ENCODE measurements at places on chromosomes 1 and 21. TPM values are rescaled to one million over a fixed set of nuclear protein-coding genes. Genes with fewer than 3 reads are reported as not detected.

DNA sequence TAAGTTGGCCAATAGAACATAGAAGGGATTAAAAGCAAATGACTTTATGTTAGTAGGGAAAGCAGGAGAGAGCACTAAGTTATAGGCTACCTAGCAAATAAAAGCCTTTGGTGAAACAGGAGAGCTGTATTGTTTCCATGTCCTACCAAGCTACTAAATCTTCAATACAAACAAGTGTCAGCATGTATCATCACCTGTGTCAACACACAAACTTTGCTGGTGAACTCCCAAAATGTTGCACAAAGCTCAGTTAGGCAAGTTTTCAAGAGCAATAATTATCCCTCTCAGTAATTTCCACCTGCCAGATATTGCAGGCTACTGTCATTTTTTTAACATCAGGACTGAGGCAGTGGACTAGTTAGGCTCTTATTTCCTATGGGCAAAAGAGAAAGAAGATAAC lies 77.7 kb upstream of the ADAM30 start:
- DNase-seq = no peak

Gene BTG2
- 84.9 TPM for polyA plus RNA-seq

DNA sequence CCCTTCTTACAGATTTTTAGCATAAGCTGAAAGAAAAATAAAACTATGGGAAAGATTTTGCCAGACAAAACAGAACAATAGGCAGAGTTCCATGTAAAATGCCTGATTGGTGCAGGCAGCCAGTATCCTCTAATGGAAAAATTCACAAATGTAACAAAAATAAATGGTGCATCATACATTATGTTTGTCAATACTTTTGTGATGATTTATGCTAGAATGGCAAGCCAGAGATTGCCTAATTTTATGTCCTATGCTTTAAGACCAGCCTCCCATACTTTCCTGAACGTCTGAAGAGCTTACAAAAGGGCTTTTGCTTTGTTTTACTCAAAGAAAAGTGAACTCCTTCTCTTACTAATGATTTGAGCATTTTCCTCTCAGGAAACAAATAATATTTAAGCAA lies 81.5 kb upstream of the KCNJ15 start:
- peak; percentile 38 for DNase-seq

DNA sequence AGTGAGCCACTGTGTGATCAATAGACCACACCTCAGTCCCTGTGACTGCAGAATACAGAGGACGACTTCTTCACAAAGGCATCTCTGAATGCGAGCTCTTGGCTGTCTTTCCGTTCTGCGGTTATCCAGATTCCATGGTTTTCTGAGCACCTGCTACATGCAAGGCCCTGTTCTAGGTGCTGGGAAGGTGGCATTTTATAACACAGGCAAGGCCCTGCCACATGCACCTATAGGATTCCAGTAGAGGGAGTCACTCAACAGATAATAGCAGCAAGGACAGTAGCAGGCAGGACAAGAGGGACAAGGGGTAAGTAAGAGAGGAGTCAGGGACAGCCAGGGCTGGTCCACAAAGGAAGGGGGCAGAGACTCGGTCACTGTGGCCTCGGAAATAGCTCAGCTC lies 9.0 kb downstream of the URB1 start:
- no peak for DNase-seq

- DNase-seq = no peak
Measured at GRCh38 chr1:65172936-65173690, 25.1 kb downstream of the AK4 start.

GRCh38 chr1:89842567-89843272 lies 21.9 kb downstream of the LRRC8D start:
- peak; percentile 33 for DNase-seq

DNA sequence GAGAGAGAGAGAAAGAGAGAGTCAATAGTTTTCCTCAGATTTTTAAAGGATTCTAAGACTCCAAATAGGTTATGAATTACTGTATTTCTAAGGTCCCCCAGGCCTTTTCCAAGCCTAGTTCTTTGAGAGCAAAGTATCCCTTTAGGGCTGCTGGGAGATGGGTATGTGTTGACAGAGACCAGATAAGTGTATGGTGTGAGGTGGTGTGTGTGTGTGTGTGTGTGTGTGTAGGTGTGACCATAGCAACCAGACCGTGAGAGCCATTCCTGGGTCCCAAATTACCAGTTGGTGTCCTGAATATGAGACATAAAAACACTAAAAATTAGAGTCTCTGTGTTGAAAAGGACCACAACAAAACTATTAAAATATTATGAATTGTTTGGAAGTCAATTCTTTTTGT lies 41.7 kb upstream of the DNAJC6 start:
- no peak for DNase-seq

Gene TAF13
- polyA plus RNA-seq = 34.1 TPM

DNA sequence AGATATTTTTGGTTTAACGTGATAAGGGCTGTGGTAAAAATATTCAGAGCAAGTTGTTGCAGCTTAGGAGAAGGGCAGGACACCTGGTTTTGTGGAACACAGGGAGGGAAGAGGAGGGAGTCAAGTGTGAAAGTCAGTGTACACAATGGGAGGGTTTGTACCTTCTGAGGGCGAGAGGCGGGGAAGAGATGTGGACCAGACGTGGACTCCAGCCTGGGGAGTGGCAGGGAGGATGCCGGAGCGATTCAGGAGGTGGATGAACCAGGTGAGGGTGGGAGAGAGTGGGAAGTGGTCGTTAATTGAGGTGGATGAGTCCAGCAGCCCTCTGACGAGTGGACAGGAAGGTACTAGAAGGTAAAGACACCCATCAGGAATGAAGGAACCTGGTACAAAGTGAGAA lies 52.2 kb upstream of the IRF2BP2 start:
- DNase-seq = no peak

Gene C1orf185
- not detected for polyA plus RNA-seq

Gene TMPRSS3
- not detected for polyA plus RNA-seq

- DNase-seq = no peak
Measured at GRCh38 chr1:113138778-113139177, 65.8 kb downstream of the LRIG2 start.

GRCh38 chr1:242128951-242129502 lies 130.1 kb upstream of the MAP1LC3C start:
- DNase-seq = no peak

- DNase-seq = no peak
Measured at GRCh38 chr21:39430016-39430415, 15.6 kb downstream of the LCA5L start.

- no peak for DNase-seq
Measured at GRCh38 chr1:41950820-41951219, 32.1 kb upstream of the HIVEP3 start.

GRCh38 chr1:207579436-207579799 lies 65.5 kb upstream of the CR1L start:
- peak; percentile 16 for DNase-seq

GRCh38 chr1:27395441-27396195 lies 3.2 kb downstream of the GPR3 start:
- DNase-seq = peak; percentile 78

Gene RHBG
- 0.22 TPM for polyA plus RNA-seq

- peak; percentile 11 for DNase-seq
Measured at GRCh38 chr1:87615901-87616300, 287.2 kb downstream of the LMO4 start.

GRCh38 chr1:115262886-115263285 lies 75.2 kb downstream of the NGF start:
- no peak for DNase-seq

- no peak for DNase-seq
Measured at GRCh38 chr1:41435570-41436178, 48.8 kb downstream of the EDN2 start.

Gene ETV3L
- polyA plus RNA-seq = not detected

DNA sequence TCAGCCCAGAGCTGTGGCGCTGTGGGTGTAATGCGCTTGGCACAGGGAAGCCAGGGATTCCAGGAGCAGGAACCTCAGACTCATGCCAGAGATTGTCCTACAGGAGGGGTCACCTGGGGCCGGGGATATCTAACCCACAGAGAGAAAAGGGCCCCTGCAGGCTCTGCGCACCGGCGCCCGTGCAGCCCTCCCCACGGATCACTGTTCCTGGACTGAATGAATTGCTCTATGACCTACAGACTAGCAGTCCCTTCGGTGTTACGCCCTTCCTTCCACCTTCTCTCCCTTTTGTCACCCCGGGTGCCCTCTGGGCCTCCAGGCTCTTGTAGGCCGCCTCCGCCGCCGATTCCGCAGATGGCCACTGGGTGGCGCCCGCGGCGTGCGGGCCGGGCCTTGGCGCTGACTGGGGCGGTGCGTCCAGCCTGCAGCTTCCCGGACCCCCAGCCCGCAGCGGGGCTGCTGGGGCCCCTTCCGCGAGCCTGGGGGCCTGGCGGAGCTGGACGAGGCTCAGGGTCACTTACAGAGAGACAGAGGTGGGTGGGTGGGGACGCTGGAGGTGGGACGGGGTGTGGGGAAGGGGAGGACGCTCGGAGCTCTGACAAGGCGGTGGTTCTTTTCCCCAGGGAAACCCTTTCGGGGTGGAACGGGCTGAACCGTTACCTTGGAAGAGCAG lies 101.3 kb downstream of the IER5 start:
- DNase-seq = peak; percentile 68

DNA sequence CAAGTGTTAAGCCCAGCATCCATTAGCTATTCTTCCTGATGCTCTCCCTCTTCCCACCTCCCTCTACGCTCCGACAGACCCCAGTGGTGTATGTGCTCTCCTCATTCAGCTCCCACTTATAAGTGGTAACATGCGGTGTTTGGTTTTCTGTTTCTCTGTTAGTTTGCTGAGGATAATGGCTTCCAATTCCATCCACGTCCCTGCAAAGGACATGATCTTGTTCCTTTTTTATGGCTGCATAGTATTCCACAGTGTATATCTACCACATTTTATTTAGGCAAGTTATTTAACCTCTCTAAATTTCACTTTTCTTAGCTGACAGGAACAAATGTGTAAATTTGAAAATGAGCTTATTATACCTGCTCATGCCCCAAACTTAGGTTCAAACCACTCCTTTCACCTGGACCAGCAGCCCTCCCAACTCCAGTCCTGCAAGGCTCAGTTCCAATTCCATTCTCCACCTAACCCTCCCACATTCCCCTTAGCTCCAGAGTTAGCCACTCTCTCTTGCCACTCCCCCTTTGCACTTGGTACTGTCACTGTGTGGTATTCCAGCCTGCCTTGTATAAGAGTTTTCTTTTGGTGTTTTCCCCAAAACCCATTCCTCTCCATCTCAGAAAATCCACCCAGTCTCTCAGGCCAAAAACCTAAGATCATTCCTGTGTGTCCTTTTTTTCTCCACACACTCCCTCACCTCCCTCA lies 1.7 kb upstream of the PEF1 start:
- DNase-seq = no peak

- DNase-seq = no peak
Measured at GRCh38 chr1:224124220-224124619, 10.3 kb downstream of the FBXO28 start.

DNA sequence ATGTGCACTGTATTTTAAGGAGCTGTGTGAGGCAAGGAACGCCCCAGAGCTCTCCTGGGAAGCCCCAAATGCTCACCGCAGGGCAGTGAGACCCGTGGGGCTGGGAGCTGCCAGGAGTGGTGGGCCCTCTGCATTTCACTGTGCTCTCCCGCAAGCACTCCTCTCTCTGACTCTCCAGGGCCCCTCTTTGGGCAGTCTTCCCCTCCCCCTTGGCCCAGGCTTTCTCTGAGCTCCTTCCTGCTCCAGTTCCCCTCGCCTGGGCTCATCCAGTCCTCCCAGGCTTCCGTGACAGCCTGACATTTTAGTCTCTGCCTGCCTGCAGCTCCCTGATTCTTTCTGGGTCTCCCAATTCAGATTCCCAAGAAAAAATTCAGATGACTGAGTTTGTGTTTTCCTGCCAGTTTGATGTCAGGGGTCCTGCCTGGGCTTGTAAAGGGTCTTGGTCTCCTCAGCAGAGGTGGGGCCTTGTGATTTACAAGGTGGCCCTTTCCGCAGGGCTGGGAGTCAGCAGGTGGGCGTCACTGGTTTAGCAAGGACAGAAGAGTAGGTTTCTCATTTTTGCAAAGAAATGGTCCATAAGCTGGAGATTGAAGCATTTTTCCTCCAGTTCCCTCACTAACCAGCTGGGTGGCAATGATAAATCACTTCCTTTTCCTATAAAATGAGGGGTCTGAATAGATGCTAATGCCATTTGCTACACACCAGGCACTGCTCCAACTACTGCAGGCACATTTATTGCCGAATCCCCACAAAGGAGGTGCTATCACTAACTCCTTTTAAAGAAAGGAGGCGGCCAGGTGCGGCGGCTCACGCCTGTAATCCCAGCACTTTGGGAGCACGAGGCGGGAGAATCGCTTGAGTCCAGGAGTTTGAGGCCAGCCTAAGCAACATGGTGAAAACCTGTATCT lies 1.9 kb upstream of the CA6 start:
- DNase-seq = no peak

DNA sequence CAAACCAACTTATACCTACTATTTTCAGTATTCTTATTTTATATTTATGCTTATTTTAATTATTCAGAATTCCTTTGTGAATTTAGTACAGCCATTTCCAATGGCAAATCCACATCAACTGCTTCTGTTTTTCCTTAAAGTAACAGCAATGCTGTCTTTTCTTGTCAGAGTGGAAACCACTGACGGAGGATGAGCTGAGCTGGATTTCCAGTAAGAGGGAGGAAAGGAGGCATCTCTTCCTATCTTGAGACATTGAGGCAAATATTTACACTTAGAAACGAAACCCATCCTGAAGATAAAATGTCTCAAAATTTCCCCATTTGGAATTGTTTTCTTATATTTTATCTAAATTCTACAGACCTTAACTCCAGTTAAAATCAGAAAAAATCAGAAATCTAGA lies 66.1 kb upstream of the SLC44A3 start:
- DNase-seq = no peak

GRCh38 chr21:41521489-41522027 lies 13.6 kb upstream of the TMPRSS2 start:
- DNase-seq = no peak

DNA sequence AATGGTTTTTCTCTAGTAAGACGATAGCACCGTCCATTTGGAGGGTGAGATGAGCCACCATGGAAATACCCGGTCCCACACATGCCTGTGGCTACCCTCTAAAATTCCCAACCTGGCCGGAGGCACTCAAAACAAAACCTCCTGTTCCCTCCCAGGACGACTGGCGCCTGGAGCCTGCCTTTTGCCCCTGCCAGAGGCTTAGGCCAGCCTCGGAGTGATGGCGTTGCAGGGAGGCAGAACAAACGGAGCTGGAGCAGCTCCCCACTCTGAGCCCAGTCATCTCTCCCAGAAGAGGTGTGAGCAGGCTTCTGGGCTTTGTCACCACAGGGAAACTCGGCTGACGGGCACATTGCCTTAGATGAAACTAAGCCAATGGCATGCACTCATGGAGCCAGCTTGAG lies 213.7 kb upstream of the HOOK1 start:
- DNase-seq = no peak

DNA sequence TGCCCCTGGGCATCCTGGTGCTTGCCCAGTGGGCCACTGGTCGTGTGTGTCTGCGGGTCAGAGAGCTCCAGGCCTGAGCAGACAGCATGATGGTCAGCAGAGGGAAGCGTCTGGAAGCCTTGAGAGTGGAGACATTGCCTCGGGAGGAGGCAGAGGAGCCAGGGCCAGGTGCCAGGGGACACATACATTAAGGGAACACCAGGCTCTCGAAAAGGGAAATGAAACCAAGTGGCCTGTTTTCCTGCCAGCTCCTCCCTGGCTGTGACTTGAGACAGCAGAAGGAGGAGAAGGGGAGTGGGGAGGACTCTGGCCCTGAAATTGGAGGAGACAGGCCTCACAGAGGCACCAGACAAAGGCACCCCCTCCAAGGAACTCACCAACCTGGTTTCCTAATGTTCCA lies 62.4 kb upstream of the LRP8 start:
- peak; percentile 31 for DNase-seq

Measured in hindlimb muscle (tissue), 1 donor.